ENCODE measurements at places on chromosomes 16 and 17.

GRCh38 chr17:61260071-61260797 lies 139.4 kb upstream of the TBX2 start:
- no peak for DNase-seq

GRCh38 chr17:58679263-58680037 lies 12.4 kb downstream of the TEX14 start:
- DNase-seq, result peak; percentile 56

DNA sequence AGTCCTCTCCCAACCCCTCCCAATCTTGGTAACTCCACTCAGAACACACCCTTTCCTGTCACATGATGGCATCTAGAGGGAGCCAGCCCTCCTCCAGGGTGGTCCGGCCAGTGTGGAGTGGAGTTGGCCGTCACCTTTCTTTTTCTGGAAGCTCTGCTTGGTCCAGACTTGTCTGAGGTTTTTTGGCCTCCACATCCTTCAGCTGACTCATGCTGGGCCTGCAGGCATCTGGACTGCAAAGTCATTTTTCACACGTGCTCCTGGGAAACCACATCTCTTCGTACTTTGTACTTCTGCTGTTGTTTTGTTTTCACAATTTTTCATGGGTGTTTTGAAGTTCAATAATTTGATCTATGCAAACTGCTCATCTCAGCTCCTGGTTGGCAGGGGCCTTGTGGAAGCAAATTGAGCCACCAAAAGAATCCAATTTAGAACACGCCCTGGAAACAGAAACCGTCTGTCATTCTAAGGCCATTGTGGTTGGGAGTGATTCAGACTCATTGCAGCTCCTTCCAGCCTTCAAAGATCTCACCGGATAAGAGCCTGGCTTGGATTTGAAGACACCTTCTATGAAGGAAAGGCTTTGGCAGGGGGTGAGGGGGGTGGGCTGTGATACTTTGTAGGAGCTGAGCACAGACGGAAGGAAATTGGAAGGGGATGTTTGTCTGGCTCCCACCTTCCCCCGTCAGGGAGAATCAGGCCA lies 42.4 kb upstream of the NF1 start:
- DNase-seq, result peak; percentile 93

GRCh38 chr17:1707107-1707506 lies 3.1 kb downstream of the TLCD2 start:
- no peak for DNase-seq

- no peak for DNase-seq
These were observed 863.7 kb upstream of the SOX9 start for GRCh38 chr17:71257096-71257495.

GRCh38 chr16:63312346-63312745 lies 1276.1 kb upstream of the CDH8 start:
- no peak for DNase-seq

DNA sequence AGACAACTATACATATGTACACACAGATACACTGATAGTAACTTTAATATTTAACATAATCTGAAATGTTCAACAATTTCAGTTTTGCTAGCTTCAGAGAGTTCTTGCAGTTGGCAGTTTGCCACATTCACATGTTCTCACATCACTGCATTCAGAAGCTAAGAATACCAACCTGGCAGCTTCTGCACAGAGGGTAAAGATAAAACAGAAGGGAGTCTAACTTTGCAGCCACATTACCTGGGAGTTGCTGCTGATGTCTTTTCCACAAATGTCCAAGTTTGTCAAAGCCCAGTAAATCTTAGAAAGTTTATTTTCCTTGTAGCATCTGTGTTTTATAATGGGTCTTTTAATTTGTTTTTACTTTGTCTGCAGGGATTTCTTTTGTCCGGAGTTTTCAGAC lies 332.0 kb downstream of the BCAS3 start:
- DNase-seq, result peak; percentile 10

Measured in NCI-H226 (cell line).